Ecto neural progenitor cell (in vitro differentiated cells): ENCODE measurements at places on chromosomes 16 and 17.
A peak's percentile ranks its signal among the peaks of the same experiment; 100 is the strongest.

- DNase-seq, result no peak
Observed at GRCh38 chr17:17064322-17064721, 22.1 kb downstream of the MPRIP start.

DNA sequence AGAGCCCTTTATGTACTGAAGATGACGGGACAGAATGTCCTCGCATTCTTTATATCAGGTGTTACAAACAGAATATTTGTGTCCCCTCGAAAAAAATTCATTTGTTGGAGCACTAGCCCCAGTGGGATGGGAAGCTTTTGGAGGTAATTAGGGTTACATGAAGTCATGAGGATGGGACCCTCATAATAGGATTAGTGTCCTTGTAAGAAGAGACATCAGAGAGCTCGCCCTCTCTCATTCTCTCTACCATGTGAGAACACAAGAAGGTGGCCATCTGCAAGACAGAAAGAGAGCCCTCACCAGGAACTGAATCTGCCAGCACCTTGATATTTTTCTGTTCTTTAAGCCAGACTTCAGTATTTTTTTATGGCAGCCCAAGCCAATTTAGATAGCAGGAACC lies 72.4 kb downstream of the SLC39A11 start:
- DNase-seq, result no peak

- DNase-seq, result no peak
Observed at GRCh38 chr16:86584071-86584685, 5.8 kb downstream of the FOXL1 start.

DNA sequence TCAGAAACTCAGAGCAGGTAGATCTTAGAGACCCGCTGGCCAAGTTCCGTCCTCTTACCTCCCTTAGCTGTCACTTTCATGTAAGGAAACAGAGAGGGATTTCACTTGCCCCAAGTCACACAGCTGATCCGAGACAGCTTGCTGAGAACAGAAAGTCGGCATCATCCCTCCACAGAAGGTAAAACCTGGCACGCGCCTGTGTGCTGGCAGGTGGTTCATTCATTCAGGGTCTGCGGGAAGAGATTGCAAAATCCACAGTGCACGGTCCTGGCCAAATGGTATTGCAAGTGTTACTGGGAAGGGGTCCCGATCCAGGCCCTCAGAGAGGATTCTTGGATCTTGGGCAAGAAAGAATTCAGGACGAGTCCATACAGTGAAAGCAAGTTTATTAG lies 139.4 kb upstream of the RPH3AL start:
- DNase-seq, result no peak

DNA sequence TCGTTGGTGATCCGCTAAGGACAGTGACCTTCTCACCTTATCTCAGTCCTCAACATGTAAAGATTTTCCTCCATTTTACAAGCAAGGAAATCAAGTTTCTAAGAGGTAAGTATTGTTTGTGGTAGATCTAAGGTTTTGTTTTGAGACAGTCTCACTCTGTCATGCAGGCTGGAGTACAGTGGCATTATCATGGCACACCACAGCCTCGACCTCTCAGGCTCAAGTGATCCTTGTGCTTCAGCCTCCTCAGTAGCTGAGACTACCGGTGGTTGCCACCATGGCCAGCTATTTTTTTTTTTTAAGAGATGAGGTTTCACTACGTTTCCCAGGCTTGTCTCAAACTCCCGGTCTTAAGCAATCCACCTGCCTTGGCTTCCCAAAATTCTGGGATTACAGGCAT lies 34.9 kb downstream of the PRKCA start:
- no peak for DNase-seq

GRCh38 chr17:2176499-2177169 lies 121.7 kb downstream of the HIC1 start:
- no peak for DNase-seq

DNA sequence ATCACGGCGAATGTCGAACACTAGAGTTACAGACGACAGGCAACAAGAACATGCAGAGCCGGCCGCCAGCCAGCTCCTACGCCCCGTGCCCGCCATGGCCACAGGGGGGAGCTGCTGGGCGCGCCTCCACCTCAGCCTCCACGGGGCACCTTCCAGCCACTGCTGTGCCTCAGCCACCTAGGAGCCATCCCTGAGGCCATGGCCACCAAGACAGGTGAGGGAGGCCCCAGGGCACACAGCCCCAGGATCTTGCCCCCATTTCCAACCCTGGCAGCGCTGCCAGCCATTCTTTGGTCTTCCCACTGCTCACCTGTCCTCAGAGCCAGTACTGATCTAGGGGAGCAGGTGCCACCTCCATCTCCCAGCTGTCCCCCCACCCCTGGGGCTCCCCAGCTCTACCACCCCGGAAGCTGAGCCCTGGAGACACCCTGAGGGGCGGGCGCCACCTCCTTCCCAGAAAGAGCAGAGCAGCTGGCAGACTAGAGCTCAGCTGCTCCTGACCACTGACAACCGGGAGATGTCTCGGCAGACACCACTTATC lies 11.8 kb downstream of the GNPTG start:
- peak; percentile 80 for DNase-seq

DNA sequence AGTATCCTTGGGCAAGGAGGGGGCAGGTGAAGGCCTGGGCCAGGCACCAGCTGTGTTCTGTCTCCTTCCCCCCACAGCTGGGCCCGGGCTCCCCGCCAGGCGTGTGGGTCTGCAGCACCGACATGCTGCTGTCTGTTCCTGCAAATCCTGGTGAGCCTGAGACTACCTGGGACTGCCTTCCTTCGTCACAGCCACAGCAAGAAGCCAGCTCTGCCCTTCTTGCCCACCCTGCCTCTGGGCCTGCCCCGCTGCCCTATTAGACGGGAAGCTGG lies 12.3 kb downstream of the FCSK start:
- DNase-seq, result no peak

GRCh38 chr16:4723071-4723767 lies 10.9 kb downstream of the ANKS3 start:
- DNase-seq, result no peak

DNA sequence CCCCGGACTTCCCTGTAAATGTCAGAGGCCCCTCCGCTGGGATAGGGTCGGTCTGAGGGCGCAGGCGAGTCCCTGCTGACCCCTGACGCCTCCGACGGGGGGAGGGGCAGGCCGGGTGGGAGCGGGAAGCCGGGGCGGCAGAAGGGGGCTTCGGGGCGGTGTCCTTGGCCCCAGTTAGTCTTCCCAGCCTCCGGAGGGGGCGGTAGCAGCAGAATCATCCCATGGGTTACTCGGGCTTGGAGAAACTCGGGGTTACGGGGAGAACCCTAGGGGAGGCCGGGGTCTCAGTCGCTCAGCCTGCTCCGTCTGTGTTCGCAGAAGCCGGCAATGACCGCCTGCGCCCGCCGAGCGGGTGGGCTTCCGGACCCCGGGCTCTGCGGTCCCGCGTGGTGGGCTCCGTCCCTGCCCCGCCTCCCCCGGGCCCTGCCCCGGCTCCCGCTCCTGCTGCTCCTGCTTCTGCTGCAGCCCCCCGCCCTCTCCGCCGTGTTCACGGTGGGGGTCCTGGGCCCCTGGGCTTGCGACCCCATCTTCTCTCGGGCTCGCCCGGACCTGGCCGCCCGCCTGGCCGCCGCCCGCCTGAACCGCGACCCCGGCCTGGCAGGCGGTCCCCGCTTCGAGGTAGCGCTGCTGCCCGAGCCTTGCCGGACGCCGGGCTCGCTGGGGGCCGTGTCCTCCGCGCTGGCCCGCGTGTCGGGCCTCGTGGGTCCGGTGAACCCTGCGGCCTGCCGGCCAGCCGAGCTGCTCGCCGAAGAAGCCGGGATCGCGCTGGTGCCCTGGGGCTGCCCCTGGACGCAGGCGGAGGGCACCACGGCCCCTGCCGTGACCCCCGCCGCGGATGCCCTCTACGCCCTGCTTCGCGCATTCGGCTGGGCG lies 542 bp downstream of the GUCY2D start:
- no peak for DNase-seq
